ENCODE measurements at places on chromosomes 2 and 18.

GRCh38 chr2:30730736-30731647 is 76.3 kb downstream of the CAPN13 start:
- DNase-seq: no peak

- no peak for DNase-seq
These were observed 1.7 kb upstream of the CTDSP1 start for GRCh38 chr2:218397820-218398436.

DNA sequence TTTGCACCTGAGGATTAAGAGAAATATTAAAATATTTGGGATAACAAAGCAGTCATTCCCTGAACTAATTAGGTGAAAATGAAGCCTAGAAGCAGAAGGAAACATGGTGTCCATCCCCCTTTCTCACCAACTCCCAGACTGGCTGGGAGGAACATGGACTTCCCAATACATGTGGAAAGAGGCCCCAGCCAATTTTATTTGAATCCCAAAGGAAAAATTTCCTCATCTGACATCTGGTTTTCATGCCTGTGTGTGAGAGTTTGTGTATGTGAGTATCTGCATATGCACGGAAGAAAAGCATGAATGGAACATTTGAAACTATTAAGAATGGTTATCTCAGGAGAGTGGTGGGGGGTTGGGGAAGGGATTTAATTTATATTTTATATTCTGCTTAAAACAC is 84.3 kb downstream of the COPS8 start:
- DNase-seq: no peak

GRCh38 chr2:228747483-228747882 is 523.6 kb downstream of the PID1 start:
- no peak for DNase-seq

DNA sequence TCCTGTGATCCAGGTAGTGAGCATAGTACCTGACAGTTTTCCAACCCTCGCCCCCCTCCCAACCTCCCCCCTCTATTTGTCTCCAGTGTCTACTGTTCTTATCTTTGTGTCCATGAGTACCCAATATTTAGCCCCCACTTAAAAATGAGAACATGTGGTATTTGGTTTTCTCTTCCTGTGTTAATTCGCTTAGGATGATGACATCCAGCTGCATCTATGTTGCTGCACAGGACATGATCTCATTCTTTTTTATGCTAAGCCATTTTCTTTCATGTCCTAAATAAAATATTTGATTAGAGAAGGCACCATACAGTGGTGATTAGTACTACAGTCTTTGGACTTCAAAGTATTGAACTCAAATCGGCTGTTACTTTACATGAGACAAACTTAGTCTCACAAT is 1087.9 kb downstream of the CBLN2 start:
- DNase-seq: no peak

- no peak for DNase-seq
These were observed 56.2 kb upstream of the LYPD6B start for GRCh38 chr2:148982282-148982681.

DNA sequence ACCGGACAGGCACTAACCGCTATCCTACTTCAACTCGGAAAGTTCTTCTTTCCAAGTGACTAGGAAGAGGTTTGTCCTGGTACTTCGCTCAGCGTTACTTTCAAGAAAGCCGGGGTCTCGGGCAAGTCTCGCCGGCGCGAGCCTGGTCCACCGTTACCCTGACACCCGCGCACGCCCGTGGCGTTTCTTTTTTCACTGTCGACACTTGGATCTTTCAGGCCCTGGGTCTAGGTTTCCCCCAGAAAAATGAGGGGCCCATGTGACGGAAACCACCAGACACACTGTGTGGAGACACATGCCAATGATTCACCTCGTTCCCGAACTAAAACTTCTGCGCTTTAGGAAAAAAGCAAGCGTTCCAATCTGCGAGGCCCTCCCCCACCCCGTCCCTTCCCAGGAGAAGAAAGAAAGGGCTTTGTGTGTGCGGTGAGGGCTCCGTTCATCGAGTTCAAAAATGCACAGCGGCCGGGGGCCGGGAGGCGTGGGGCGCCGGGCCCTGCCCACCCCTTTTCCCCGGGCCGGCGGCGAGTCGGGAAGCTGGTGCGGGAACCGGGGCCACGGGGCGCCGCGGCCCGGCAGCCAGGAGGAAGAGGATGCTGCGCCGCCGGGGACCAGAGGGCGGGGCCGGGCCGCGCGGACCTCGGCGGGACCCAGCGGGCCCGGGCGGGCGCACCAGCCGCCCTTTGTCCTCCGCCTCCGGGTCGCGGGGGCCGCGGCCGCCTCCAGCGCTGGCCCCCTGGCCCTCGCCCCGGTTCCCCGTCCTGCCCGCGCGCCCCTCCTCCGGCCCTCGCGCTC is 2.6 kb downstream of the ZNF521 start:
- DNase-seq: no peak

DNA sequence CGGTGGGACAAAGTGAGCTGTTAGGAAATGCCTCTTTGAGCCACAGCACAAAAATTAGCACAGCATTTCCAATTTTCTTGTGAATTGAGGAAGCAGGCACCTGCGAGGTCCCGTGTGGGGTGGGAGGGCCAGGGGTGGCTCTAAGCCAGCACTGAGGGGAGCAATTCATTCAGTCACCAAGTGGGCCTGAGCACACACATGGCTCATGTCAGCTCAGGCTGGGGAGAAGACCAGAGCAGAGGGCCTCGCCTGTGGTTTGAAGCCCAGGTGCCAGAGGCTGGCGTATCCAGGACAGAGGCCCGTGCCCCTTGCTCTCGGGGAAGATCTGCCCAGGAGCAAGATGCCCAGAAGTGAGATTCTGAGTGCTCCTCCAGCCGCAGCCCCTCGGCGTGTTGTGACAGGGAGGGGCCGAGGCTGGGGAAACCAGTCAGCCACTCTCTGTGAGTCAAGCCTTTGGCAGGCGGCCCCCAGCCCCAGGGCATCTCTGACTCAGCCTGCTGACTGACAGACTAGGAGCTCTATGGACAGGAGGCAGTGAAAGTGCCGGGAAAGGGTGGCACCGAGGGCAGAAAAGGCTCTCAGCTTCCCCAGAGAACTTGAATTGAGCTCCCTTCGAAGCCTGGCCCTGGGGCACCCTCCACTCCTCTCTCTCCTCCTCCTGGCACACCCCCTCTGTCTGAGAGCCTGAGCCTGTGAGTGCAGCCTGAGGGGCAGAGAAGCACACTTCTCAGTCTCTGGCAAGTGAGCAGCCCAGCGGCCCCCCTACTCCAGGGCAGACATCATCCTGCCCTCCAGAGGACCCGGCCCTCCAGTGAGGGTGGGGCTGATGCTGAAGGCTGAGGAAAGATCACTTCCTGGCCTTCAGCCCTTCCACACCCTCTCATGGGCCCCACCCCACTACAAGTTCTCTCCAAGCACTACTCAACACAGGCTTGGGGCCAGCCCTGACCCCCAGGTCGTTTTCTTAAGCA is 32.3 kb downstream of the CYP26B1 start:
- DNase-seq: no peak

- DNase-seq: no peak
These were observed 171.6 kb downstream of the IKZF2 start for GRCh38 chr2:212979799-212980198.
